ENCODE measurements at places on chromosomes 4 and X. TPM values are rescaled to one million over a fixed set of nuclear protein-coding genes. Genes with fewer than 3 reads are reported as not detected.
A peak's percentile ranks its signal among the peaks of the same experiment; 100 is the strongest.

The DKK2 gene
- 10.3 TPM for total RNA-seq

DNA sequence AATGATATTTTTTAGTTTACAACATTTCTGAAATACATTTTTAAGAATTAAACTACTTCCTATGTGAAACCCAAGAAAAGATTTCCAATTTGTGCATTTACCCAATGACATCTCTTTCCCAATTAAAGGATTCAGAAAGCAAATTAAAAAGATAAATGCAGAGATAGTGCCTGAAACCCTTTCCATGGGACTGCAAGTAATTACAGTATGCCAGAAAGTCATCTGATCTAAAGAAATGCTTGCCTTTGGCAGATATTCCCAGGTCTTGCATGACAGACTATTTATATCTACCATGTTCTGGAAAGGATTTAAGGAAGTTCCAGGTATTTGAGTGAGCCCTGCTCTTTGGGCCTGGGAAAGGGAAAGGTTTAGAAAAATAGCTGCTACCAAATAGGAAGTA, 41.6 kb upstream of the CXorf38 start:
- DNase-seq, result no peak

GRCh38 chrX:3448563-3448962, 102.1 kb upstream of the MXRA5 start:
- DNase-seq, result no peak

The S100G gene
- total RNA-seq, result not detected

DNA sequence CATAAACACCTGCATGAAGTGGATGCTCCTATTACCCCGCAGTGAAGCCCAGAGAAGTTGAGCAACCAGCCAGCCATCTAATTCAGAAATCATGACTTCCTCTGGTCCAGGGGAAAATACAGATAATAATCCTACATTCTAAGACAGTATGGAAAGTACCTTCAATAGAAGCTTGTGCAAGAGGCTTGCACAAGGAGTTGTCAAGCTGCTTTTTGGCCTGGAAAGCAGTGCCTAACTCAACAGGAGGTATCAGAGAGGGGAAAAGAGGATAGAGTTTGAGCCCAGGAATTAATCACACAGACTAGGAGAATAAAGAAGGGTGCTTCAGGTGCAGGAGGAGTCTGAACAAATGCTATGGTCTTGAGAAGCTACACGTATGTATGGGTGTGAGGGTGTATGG, 26.7 kb downstream of the TMEM192 start:
- no peak for DNase-seq

- no peak for DNase-seq
These were observed 25.2 kb upstream of the GK start for GRCh38 chrX:30627818-30628652.

The F9 gene
- 15.0 TPM for total RNA-seq

The MAP9 gene
- 5.2 TPM for total RNA-seq

The SRPX2 gene
- 25.0 TPM for total RNA-seq

DNA sequence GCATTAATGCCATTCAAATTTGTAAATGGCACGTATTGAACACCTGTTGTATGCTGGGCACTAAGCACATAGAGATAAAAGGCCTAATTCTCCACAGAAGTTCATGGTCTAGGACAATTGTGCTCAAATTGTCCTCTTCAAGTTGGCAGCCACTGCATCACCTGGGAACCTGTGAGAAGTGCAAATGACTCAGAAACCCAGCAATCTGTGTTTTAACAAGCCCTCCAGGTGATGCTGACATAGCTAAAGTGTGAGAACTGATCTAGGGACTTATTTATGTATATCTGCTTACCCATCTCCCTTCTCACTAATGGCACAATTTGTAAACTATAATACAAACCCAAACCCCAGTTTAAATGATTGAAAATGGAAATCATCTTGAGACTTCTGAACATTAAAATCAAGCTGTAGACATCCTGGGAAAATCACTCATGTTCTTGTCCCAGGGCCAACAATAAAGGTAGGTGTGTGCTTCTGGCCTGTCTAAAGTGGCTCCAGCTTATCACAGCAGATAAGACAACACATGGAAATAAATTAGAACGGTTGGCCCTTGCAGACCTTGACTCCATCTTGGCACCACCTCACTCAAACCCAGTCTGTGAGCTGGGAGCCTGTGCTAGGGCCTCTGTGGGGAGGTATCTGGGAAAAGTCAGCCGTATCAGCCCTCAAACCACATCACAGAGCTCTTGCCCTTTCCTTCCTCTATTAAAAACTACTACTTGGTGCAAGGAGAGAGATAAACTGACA, 46.8 kb downstream of the UCHL1 start:
- no peak for DNase-seq

DNA sequence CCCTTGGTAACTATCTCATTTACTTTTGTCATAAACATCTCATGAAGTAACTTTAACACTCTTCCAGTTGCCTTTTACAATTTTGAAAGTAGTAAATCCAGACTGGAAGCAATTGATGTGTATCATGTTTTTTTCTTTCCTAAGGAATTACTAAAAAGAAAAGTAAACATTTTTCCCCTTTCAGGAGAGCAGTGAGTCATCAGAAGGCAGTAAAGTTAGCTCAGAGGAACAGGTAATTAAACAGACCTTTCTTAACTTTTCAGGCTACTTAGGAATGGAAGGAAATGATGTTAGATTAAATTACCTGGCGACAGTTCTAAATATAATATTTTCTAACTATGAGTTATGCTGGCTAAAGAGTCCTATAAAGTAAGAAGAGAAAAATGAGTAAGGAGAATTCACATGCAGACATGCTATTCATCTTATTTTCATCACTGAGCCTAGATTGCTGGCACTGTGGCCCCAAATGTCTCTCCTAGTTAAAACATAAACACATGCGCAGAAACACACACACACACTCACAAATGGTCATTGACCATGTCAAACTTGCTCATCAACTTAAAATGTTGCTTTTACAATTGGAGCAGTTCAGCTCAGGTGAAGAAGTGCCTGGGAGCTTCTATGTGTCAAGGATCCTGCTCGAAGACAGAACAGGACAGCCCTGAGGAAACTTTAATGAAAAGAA, 9.3 kb downstream of the DMP1 start:
- no peak for DNase-seq

- DNase-seq, result peak; percentile 39
These were observed 33.4 kb upstream of the RASGEF1B start for GRCh38 chr4:81505004-81505598.

DNA sequence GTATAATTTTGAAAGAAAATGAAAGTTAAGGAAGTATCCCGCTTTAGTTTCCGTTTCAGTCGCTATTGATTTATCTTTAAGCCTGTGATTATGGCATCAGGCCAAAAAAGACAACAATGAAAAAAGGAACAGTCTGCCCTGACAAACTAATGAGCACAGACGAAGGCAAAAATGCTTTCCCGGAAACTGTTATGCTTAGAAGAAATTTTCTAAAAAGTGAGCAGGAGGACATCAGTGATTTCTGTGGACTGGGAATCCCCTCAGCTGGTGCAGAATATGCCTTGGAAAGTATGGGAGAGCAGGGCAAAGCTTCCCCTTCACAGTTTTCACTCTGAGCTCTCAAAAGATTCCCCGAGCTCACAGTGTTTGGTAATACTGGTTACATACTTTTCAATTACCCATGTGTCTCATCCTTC, 5.1 kb upstream of the CXCL10 start:
- no peak for DNase-seq

- DNase-seq, result no peak
These were observed 28.3 kb downstream of the DOCK11 start for GRCh38 chrX:118523920-118524319.

DNA sequence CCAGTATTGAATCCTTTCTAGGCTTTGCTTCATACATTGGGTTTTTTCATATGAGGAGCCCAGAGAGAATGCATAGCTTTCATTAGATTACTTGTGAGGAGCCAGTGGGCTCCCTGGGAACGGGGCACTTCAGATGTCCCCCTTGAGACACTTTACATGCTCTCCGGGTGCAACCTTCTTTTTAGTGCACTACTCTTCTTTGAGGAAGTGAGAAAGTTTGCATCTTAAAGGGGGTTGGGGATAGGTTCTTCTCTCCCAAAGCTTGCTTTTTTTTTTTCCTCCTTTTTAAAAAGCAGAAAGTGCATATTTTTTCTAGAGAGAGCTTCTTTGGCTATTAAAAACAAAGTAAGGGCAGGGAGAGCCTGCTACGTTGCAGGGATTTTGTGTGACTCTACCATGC, 4.3 kb downstream of the HADH start:
- no peak for DNase-seq

- no peak for DNase-seq
These were observed 67.5 kb upstream of the GPR34 start for GRCh38 chrX:41621222-41621723.

GRCh38 chr4:81632581-81633299, 161.0 kb upstream of the RASGEF1B start:
- no peak for DNase-seq

DNA sequence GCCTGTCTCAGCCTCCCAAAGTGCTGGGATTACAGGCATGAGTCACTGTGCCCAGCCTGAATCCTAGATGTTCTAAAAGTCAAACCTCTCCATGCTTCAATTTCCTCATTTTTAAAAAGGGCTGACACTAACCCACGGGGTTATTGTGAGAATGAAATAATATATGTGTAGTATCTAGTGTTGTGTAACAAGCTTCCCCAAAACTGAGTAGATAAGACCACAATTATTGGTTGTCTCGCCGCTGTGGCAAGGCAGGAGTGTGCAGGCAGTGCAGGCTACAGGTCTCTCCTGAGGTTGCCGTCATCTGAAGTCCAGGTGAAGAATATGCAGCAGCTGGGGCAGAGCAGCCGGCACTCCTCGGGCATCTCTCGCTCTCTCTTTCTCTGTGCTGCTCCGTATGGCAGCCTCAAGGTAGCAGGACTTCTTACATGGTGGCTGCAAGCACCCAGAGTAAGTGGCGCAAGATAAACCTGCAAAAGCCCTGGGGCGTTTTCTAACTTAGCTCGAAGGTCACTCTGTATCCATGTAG, 30.9 kb downstream of the RAB33B start:
- DNase-seq, result no peak

DNA sequence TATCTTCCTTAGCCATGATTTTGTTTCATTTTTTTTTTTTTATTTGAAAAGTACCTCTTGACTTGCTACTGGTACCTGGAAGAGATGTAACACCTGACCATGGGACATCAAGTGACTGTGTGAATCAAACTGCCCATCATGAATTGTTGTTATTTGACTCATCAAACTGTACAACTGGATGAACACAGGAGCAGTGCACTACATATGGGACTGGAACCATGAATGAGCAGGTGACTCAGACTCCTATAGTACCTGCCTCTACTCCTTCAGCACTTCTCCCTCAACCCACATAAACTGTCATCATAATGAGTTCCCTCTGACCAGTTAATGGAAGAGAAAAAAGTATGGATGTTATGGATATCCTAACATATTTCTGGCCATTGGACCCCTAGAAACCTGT, 15.9 kb upstream of the UBE2D3 start:
- no peak for DNase-seq

Data from ascending aorta (tissue), 2 donors.